ENCODE measurements at places on chromosomes 12 and 14.

- no peaks in the 10 kb centered on the region for H3K36me3 ChIP-seq
- no peak overlapping the region for H3K4me3 ChIP-seq
- no peak for DNase-seq
- no peaks in the 10 kb centered on the region for H3K27me3 ChIP-seq
- no peak overlapping the region for H3K27ac ChIP-seq
Measured at GRCh38 chr12:59780605-59781135, 184.8 kb downstream of the SLC16A7 start.

- H3K36me3 ChIP-seq = no peaks in the 10 kb centered on the region
- H3K27me3 ChIP-seq = no peaks in the 10 kb centered on the region
Measured at GRCh38 chr12:12947902-12948301, 4.1 kb downstream of the GPRC5D start.

- no peak overlapping the region for H3K4me3 ChIP-seq
- no peaks in the 10 kb centered on the region for H3K27me3 ChIP-seq
- DNase-seq = no peak
- no peaks in the 10 kb centered on the region for H3K4me1 ChIP-seq
- H3K36me3 ChIP-seq = no peaks in the 10 kb centered on the region
Measured at GRCh38 chr12:71846322-71846940, 6.9 kb downstream of the TBC1D15 start.

GRCh38 chr12:49537752-49538509 lies 899 bp upstream of the KCNH3 start:
- H3K36me3 ChIP-seq = no peaks in the 10 kb centered on the region
- peaks cover 5% of the 10 kb centered on the region for H3K4me1 ChIP-seq
- H3K4me3 ChIP-seq = peak overlapping the region; percentile 46
- no peak for DNase-seq
- H3K27ac ChIP-seq = no peak overlapping the region

GRCh38 chr12:131362291-131363211 lies 348.3 kb upstream of the SFSWAP start:
- no peak overlapping the region for H3K4me3 ChIP-seq
- no peak overlapping the region for H3K27ac ChIP-seq
- DNase-seq = no peak
- no peaks in the 10 kb centered on the region for H3K36me3 ChIP-seq

- no peaks in the 10 kb centered on the region for H3K36me3 ChIP-seq
- H3K27ac ChIP-seq = no peak overlapping the region
- peaks cover 22% of the 10 kb centered on the region for H3K27me3 ChIP-seq
- H3K4me3 ChIP-seq = no peak overlapping the region
Measured at GRCh38 chr14:60482743-60483142, 3.1 kb downstream of the C14orf39 start.

GRCh38 chr12:25629341-25629740 lies 76.3 kb upstream of the LMNTD1 start:
- H3K4me1 ChIP-seq = no peaks in the 10 kb centered on the region
- no peak for DNase-seq
- no peaks in the 10 kb centered on the region for H3K27me3 ChIP-seq
- H3K27ac ChIP-seq = no peak overlapping the region
- H3K4me3 ChIP-seq = no peak overlapping the region

DNA sequence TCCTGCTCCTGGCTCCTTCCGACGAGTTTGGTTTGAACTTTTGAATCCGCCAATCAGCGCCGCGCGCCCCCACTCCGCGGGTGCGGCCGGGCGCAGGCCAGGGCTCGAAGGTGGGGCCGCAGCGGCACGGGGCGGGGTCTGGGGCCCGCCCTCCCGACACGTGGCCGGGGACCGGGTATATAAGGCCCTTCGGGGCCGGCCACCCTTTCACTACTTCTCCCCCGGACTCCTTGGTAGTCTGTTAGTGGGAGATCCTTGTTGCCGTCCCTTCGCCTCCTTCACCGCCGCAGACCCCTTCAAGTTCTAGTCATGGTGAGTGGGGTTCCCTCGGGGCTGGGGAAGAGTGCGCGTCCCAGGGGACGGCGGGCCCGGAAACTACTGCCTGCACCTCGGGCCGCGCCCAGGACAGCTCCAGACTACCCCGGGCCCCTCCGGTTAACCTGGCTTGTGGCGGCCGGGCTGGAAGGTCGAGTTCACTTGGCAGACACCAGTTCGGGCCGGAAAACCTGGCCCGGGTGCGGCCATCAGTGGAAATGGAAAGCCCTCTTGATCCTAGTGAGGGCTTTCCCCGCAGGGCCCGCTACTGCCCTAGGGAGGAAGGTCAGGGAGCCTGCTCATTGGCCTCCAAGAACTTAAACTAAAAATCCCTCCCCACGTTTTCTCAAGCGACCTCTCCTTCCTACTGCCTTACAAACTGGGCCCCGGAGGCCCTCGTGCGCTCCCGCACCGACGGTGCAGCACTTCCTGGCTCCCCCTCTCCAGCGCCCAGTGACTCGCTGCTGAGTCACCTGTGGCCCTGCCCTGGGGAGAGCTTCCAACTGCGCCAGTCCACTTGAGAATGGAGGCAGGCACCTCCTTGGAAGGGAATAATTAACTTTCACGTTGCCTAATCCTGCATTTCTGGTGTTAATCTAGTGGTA lies at the start of gene TUBA1C:
Gene TUBA1C, plus strand, starts transcription at position 210 of the 920 bp plus-strand sequence. Its CDS starts 100 bp downstream, at position 310.
- no peaks in the 10 kb centered on the region for H3K27me3 ChIP-seq
- H3K4me3 ChIP-seq = peak within 1 kb of the TSS; percentile 64
- DNase-seq = peak; percentile 98

DNA sequence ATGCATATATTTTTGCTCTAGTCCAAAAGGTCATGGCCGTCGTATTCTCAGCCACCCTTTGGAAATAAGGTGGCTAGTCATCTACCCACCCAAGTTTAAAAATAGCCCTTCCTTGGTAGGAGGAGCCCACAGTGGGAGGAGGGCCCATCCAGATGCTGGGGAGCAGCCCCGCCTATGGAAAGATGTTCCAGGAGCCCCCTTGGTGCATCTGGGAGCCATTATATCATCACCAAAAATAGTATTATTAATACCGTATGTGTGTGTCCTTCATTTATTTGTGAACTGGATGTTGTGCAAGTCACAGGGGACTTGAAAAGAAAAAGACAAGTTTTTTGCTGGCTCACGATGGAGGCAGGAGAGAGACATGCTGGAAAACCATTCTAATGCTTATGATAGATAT lies 34.0 kb downstream of the EMP1 start:
- H3K4me1 ChIP-seq = no peaks in the 10 kb centered on the region
- H3K27me3 ChIP-seq = no peaks in the 10 kb centered on the region
- H3K27ac ChIP-seq = no peak overlapping the region
- no peak for DNase-seq

DNA sequence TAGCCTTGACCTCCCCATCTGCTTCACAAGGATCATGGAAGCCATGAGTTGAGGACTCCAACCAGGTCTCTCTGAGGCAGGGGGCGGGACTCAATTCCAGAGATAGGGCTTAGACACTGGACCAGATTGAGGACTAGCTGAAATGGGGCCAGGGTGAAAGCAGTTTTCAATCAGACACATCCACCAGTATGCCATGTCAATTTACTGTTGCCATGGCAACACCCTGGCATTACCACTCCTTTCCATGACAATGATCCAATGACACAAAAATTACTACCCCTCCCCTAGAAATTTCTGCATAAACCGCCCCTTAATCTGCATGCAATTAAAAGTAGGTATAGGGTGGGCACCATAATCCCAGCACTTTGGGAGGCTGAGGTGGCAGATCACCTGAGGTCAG lies 18.6 kb upstream of the DCAF5 start:
- no peak overlapping the region for H3K4me3 ChIP-seq
- H3K27ac ChIP-seq = no peak overlapping the region

GRCh38 chr12:99054601-99055128 lies 409.6 kb downstream of the APAF1 start:
- H3K4me3 ChIP-seq = no peak overlapping the region
- no peaks in the 10 kb centered on the region for H3K4me1 ChIP-seq
- DNase-seq = no peak
- H3K27me3 ChIP-seq = no peaks in the 10 kb centered on the region
- H3K27ac ChIP-seq = no peak overlapping the region
- H3K36me3 ChIP-seq = no peaks in the 10 kb centered on the region

GRCh38 chr12:111775205-111776193 lies 8.8 kb downstream of the ALDH2 start:
- peak; percentile 93 for DNase-seq
- H3K27me3 ChIP-seq = no peaks in the 10 kb centered on the region
- no peak overlapping the region for H3K4me3 ChIP-seq
- H3K4me1 ChIP-seq = peaks cover 45% of the 10 kb centered on the region
- H3K36me3 ChIP-seq = no peaks in the 10 kb centered on the region
- peak overlapping the region; percentile 89 for H3K27ac ChIP-seq

- no peaks in the 10 kb centered on the region for H3K36me3 ChIP-seq
- H3K4me1 ChIP-seq = no peaks in the 10 kb centered on the region
- H3K27me3 ChIP-seq = no peaks in the 10 kb centered on the region
- H3K27ac ChIP-seq = no peak overlapping the region
- DNase-seq = no peak
Measured at GRCh38 chr12:84658877-84659276, 253.7 kb downstream of the SLC6A15 start.

DNA sequence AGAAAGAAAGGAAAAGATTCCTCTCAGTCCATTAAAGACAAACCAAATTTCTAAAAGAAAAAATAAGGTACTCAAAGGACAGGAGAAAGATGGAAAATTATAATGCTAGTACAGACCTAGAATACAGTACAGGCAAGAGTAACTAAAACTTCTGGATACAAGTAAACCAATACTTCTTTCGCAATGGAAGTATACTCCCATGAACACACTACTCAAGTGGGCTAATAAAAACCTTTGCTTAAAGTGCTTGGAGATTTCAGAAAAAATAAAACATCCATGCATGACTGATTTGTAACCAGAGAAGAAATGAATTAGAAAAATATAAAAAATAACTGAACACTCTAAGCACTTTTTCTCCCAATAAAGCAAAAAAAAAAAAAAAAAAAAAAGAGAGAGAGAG lies 3.5 kb downstream of the ZBTB25 start:
- no peaks in the 10 kb centered on the region for H3K27me3 ChIP-seq
- H3K36me3 ChIP-seq = no peaks in the 10 kb centered on the region
- no peak overlapping the region for H3K27ac ChIP-seq
- H3K4me3 ChIP-seq = no peak overlapping the region

DNA sequence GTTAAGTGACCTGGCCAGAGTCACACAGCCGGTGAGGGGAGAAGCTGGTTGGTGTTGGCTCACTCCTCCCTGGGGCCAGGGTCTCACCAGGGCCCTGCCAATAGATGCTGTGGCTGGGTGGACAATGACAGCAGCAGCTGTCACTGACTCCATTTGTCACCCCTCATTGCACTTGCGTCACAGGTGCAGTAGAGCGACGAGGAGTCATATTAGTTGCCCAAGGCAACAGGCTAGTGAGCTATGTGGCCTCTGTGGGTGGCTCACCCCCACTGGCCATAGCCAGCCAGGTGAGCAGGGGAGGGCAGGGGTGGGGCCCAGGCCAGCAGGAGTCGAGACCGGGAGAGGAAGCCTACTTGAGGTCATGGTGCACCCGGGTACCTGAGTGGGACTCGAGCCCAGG lies 9.7 kb downstream of the SLC25A47 start:
- H3K4me3 ChIP-seq = no peak overlapping the region
- no peaks in the 10 kb centered on the region for H3K4me1 ChIP-seq
- H3K27me3 ChIP-seq = no peaks in the 10 kb centered on the region
- no peak overlapping the region for H3K27ac ChIP-seq

DNA sequence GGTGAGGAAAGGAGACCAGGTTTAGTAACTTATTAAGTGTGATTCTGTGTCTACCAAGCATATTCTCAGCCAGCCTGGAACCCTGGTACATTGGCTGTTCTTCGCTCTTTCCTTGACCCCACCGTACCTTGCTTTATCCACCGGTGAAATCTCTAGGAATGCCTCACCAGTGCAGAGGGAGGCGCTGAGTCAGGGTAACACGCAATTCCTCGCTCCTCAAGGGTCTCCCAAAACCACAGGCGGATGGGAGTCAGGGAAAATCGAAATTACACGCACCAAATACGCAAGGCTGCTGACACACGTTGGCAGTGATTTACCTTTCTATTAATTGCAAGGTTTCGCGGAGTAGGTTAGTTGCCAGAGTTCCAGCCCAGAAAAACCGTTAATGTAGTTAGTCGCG lies 845 bp downstream of the L3HYPDH start:
- no peaks in the 10 kb centered on the region for H3K36me3 ChIP-seq
- H3K27ac ChIP-seq = peak overlapping the region; percentile 89
- H3K4me3 ChIP-seq = peak overlapping the region; percentile 74
- DNase-seq = peak; percentile 36

GRCh38 chr12:32777691-32778175 lies 22.0 kb upstream of the YARS2 start:
- peaks cover 9% of the 10 kb centered on the region for H3K4me1 ChIP-seq
- H3K27me3 ChIP-seq = no peaks in the 10 kb centered on the region
- DNase-seq = no peak

- no peak overlapping the region for H3K4me3 ChIP-seq
- H3K27ac ChIP-seq = no peak overlapping the region
- H3K27me3 ChIP-seq = no peaks in the 10 kb centered on the region
- no peaks in the 10 kb centered on the region for H3K4me1 ChIP-seq
- no peaks in the 10 kb centered on the region for H3K36me3 ChIP-seq
- no peak for DNase-seq
Measured at GRCh38 chr12:103279444-103279843, 216.3 kb downstream of the C12orf42 start.

DNA sequence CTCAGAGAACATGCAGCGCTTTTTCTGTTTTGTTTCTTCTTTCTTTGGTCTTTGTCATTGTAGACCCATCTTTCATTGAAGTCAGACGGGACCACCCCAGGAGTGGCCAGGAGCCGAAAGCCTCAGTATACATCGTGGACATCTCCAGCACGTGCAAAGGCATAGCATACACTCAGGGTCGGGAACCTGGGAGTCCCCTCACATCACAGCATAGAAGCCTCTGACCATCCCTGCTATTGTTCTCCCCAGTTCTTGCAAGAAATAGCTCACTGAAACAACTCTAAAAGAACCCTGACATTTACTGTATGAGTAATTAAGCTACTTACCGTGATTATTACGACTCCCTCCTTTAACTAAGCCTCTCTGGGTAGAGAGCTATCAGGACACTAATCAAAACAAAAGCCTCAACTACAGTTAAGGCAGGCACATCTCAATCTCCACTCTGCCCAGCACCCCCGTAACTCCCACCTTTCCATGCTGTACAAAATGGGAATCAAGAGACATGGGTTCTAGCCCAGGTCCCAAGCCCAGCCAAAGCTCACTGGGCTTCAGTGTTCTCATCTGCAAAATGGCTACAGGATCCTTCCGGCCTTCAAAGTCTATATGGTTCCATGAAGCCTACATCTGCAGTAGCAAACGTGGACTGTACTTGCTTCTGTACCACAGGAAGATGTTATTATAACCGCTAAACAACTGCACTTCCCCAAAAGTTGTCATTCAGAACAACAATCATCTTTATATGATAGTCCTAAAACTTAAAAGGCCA lies 6.7 kb downstream of the CCDC88C start:
- H3K27ac ChIP-seq = no peak overlapping the region
- H3K27me3 ChIP-seq = no peaks in the 10 kb centered on the region
- H3K36me3 ChIP-seq = no peaks in the 10 kb centered on the region
- H3K4me3 ChIP-seq = no peak overlapping the region
- H3K4me1 ChIP-seq = peaks cover 6% of the 10 kb centered on the region

- H3K4me3 ChIP-seq = no peak overlapping the region
- no peak for DNase-seq
- H3K27me3 ChIP-seq = no peaks in the 10 kb centered on the region
- H3K4me1 ChIP-seq = no peaks in the 10 kb centered on the region
Measured at GRCh38 chr14:76644855-76645518, 116.3 kb upstream of the VASH1 start.

GRCh38 chr14:82492157-82492556 lies 958.5 kb upstream of the SEL1L start:
- no peak for DNase-seq
- H3K4me1 ChIP-seq = no peaks in the 10 kb centered on the region
- H3K27me3 ChIP-seq = no peaks in the 10 kb centered on the region
- H3K27ac ChIP-seq = no peak overlapping the region
- no peaks in the 10 kb centered on the region for H3K36me3 ChIP-seq

GRCh38 chr12:19908830-19909229 lies 459.5 kb upstream of the PDE3A start:
- H3K27me3 ChIP-seq = no peaks in the 10 kb centered on the region
- DNase-seq = no peak
- H3K4me3 ChIP-seq = no peak overlapping the region

Measured in colonic mucosa (tissue), 4 donors.